ENCODE measurements at places on chromosomes 2 and 18.

DNA sequence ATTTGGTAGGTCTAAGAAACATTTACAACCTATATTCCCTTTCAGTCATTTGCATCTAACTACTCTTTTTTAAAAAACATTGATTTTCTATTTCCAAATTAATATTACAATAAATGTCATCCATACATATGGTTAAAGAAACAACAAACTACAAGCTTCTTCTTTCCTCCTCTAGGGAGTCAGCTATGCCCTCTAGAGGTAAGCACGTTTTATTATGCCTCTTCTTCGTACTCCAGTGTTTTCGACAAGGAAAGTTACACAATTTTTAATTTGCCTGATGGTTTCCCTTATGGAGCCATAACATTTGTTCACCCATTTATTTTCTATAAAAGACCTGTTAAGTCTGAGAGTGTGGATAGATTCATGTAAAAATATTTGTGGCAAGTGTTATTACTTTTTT, 183.4 kb upstream of the CDH7 start:
- DNase-seq, result no peak

DNA sequence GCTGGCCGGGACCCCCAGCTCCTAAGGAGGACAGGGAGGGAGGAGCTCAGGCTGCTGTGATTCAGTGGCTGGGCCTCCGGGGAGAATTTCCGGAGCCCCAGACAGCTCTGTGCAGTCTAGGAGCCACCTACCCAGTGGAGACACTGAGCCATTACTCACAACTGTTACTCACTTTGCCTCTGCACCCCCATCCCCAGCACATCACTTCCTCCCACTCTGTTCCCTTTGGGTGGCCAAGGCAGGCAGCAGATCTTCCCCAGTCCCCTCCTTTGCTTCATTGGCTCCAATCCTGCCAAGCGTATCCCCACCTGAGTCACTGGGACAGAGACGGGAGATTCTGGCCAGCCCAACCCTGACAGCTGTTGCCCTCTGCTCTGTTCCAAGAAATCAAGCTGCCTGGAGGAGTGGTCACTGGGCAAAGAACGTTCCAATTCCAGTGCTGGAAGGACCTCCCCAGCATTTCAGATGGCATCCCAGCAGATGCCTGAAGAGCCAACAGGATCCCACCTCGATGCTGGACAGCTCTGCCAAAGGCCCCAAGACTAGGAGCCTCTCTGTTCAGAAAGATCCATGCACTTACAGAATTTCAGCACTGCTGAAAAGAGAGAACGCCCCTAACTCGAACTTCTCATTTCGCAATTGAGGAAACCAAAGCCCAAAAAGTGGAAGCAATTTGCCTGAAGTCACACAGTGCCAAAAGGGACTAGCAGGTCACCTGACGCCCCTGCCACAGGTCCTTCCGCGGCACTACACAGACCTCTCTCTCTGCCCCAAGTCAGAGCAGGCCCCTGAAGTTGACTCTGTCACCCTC, 68.3 kb downstream of the TNS1 start:
- no peak for DNase-seq

- no peak for DNase-seq
Observed at GRCh38 chr2:205556841-205557539, 125.3 kb upstream of the NRP2 start.

- DNase-seq, result peak; percentile 19
Observed at GRCh38 chr2:203535078-203535783, at the start of gene RAPH1. RAPH1 (minus strand) TSS chr2:203535301; CDS start chr2:203495353, 39,948 bp downstream.

DNA sequence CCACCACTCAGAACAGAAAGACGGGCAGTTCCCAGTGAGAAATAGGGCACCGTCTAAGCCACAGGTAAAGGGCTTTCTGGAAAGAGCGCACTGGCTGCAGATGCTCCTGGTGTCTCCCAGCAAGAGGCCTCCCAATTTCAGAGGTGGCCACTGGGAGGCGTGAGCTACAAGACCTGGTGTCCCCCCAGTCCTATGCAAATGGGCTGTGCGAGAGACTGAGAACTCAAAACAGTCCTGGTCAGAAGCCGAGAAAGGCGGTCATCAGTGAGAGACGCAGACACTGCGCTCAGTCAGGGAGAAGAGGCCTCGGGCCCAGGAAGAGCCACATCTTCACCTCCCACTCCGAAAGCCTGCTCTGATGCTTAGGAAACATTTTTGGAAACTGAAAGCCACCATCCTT, 179.5 kb downstream of the EIPR1 start:
- no peak for DNase-seq

- DNase-seq, result no peak
Observed at GRCh38 chr18:24402209-24402785, 4.7 kb upstream of the OSBPL1A start.

GRCh38 chr2:174919947-174920595, 85.1 kb downstream of the CHN1 start:
- no peak for DNase-seq

DNA sequence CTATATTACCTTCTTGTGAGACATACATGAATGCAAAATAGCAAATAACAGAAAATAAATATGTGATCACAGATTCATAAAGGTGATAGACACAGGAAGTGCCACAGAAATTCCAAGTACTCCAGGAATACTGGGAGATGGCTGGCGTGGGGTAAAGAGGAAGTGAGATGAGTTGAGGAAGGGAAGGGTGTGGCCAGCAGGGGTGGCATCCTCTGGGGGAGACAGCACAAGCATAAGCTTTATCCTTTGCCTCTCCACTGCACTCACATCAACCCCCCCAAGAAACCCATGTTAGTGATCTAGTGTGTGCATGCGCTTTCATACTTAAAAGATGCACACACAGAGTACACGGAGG, 94.8 kb upstream of the B3GNT7 start:
- no peak for DNase-seq

GRCh38 chr2:184921676-184922075, 323.3 kb downstream of the ZNF804A start:
- DNase-seq, result no peak

DNA sequence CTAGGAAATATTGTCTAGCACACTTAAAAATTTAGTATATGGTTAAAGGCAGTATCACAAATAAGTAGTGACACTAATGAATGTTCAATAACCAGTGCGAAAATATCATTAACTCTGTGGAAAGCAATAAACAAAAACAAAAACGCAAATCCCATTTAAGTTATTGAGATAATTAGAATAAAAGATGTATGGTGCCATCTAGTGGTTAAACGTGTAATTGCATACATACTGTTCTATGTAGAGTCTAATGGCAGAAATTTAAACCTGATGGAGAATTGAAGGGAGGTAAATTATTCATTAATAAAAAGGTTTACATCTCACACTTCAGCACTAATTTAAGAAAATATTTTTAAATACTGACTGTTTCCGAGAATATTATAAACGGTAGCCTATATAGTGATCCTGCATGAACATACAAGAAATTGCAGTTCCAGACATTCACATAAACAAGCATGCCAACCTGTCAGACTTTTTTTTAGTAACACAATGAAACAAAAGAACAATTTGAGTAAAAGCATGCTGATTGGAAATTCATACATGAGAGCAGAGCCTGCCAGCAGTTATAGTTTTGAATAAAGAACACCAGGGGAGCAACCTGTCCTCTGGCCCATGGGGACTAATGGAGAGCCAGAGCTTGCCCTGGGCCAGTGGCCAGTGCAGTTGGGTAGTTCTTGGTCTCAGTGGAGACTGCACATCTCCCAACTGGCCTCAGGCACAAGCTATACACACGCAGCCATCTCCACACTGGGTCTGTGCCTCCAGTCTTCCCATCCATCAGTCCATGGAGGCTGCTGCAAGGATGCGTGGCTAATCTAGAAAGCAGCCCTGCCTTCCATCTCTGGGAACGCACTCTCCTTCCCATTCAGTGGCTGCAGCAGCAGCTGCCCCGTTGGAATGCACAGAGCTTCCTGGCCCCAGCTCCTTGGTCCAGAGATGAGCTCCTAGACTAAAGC, 28.0 kb downstream of the GCG start:
- no peak for DNase-seq

- no peak for DNase-seq
Observed at GRCh38 chr18:69408522-69408921, 7.8 kb downstream of the DOK6 start.

DNA sequence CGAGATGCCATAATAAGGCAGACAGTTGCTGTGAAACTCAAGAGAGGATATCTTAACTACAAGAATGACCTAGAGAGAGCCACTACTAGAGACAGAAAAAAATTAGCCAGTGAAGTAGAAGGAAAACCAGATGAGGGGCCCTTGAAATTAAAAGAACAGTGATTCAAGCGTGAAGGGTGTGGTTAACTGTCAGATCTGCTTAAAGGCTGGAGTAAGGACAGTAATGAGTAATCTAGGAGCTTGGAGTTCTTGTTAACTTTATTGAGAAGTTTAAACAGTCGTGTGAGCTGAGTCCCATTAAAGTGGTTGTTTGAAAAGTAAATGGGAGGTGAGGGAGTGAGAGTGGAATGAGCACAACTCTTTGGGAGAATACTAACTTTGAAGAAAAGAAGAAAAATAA, 21.3 kb downstream of the PIGN start:
- no peak for DNase-seq

DNA sequence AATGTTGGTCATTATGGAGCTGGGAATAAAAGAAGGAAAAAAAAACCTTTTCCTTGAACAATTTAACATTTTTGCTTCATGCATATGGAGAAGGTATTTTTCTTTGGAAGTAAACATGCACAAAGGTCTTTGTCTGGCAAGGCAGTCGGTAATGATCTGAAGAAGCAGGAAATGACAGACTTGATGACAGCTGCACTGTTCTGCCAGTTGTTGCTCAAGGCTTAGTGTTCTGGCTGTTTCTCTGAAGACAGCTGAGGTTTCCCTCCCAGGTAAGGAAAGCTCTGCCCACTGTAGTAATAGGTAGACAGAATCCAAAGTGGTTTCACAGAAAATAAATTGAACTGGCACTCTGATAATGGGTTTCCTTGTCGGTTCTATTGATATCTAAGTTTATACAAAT, 308.4 kb upstream of the GCFC2 start:
- DNase-seq, result no peak

DNA sequence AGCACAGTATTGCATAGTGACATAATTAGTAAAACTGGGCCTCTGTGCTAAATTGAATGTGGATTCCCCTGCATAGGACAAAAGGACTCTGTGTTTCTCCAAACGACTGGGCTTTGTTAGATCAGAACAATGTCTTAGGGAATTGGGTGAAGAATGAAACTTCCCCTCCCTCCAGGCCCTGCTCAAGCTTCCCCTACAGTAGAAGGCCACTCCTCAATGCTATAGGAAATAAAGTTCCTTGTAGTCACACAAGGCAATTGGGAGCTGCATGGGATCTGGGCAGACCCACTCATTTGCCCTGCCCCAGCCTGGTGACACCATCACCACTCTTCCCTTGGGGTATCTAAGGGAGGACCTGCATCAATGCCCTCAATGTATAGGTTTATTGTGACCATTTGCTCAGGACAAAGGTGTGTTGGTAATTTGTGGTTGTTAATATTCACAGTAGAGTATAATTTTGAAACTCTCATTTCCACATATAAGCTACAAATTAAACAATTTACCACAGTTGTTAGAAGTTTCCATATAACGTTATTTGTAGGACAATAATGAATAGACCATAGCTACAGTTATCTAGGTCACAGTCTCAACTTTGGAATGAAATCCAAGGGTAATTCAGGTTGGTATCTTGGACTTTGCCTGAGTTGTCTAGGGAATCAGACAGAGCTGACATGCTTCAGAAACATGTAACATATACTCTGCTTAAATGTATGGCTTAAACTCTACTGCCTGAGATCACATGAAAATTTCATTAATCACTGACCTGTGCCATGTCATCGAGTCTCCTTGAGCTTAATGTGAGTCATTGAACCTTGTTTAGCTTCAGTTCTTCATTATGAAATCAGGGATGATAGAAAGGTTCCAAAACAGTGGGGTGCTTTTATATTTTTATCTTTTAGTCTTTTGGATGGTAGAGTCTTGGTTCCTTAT, 64.8 kb upstream of the DARS1 start:
- no peak for DNase-seq

DNA sequence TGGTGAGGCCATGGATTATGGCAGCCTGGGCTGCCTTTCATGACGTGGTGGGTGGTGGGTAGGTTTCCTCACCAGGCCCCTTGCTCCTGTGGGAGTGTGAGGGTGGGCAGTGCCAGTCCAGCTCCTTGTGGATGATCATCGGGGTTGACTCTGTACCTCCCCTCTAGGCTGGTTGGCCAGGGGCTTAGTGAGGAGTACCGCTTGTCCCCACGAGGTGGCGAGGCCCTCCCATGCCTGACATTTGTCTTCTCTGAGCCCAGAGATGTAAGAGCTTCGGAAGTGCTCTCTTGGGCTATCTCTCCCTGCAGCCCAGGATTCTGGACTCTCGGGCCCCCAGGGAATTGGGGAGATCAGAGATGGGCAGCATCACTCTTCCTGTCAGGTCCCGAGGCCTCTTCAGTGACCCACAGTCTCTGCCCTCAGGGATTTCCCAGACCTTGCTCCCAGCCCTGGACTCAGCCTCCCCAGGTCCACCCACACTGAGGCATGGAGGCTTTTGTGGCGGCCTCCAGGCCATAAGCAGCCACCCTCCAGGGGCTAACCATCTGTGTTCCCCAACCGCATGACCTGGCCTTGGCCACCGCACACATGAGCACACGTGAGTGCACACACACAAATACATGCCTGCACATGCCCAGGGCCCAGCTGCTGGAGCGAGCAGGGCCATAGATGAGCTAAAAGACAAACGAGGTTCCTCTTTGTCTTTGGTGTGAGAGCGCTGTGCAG, 6.5 kb downstream of the SPR start:
- no peak for DNase-seq

DNA sequence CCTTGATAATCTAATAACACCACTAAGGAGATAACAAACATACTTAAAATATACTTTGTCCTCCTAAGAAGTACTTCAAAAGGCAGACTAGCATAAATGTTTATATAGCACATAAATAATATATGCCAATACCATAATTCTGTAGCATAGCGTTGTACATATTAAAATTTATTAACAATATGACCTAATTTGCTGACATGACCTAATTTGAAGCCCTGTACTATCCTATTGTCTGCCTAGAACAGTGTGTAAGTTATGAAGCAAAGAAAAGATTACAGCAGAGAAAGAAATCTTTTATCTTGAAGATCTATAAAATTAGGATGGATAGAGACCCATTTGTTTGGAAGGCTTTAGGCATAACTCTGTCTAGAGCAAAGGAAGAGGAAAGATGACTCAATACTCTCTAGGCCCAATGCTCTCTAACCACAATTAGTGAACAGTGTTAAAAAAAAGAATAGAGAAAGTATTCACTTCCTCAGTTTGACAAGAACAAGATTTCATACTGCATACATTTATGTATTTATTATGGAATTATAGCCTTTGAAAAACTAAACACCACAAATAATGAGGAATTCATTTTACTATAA, 231.3 kb downstream of the ZRANB3 start:
- no peak for DNase-seq

- no peak for DNase-seq
Observed at GRCh38 chr2:8232871-8233270, 449.0 kb upstream of the ID2 start.

GRCh38 chr2:38345323-38346038, 31.6 kb downstream of the ATL2 start:
- no peak for DNase-seq

DNA sequence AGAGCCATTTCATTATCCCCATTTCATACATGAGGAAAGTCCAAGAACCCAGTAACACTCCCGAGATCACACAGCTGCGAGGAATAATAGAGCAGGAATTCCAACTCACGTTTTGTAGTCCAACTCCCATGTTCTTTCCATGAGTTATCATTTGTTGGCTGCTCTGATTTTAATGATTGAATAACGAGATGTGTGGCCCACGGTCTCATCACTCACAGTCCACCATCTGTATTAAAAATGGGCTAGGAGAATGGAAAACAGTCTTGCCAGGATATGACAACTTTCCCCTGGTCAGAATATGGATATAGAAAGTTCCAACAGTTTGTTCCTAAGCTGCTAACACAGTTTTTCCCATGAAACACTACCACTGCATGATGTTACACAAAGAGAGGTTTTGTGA, 147.5 kb downstream of the METTL4 start:
- no peak for DNase-seq

GRCh38 chr18:78777992-78778391, 201.6 kb upstream of the SALL3 start:
- no peak for DNase-seq
